Activated B cell treated with CpG ODN at 0.5 μM for 24 hours (primary cell): ENCODE measurements at places on chromosomes 5 and 9.

DNA sequence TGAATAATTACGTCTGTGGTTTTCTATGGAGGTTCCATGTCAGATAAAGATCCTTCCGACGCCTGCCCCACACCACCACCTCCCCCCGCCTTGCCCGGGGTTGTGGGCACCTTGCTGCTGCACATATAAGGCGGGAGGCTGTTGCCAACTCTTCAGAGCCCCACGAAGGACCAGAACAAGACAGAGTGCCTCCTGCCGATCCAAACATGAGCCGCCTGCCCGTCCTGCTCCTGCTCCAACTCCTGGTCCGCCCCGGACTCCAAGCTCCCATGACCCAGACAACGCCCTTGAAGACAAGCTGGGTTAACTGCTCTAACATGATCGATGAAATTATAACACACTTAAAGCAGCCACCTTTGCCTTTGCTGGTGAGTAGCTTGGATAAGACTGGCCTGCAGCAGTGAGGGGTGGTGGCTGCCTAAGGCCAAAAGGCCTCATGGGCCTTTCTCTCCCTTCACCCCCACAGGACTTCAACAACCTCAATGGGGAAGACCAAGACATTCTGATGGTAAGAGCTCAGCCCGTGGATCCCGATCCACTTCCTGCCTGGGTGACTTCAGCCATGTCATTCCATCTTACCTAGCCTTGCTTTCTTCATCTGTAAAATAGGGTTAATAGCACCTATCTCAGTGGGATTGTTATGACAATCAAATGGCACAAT lies at the start of gene IL3:
TSS of gene IL3 (plus strand) at position 155 of the 661 bp plus-strand sequence. CDS start at position 207, 52 bp downstream.
- peak; percentile 7 for DNase-seq

- DNase-seq: no peak
These were observed 155.9 kb downstream of the MAT2B start for GRCh38 chr5:163661360-163661759.

DNA sequence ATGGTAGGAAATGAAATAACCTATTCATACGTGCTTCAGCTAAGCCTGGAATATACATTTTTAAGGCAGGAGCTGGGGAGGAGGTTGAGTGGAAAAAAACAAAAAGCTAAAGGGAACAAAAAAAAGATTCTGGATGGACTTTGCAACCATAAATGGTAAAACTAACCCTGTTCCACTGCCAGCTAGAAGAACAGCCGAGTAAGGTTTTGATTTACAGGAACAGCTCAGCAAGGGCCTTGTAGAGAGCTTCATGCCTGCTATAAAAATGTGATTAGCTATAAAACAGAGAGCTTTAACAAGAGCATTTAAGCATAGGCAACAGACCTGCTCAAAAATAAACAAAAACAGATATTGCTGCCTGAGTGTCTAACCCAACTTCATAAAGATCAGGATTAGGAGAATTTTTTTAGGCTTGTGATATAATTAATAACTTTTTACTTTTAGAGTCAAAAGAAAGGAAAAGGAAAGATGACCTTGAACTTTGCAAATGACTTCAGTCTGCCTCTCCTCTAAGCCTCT lies 194.8 kb downstream of the FBXL7 start:
- DNase-seq: no peak

GRCh38 chr5:113900816-113901215 lies 387.3 kb downstream of the YTHDC2 start:
- DNase-seq: no peak
